ENCODE measurements at places on chromosomes 3 and 15.

GRCh38 chr3:51676102-51676640, 5.1 kb downstream of the TEX264 start:
- no peak for DNase-seq

DNA sequence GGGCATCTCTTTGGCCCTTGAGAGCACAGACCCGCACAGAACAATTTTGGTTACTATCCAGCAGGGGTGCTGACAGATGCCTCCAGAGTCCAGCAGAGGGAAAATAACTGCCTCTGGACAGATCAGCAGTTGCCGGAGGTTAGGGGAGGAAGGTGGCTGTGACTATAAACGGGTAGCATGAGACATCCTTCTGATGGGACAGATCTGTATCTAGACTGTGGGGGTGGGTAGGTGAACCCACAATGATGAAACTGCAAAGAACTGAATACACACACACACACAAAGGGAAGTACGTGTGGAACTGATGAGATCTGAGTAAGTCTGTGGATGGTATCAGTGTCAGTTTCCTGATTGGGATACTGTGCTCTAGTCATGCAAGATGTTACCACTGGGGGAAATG, 21.2 kb downstream of the ADAMTS7 start:
- no peak for DNase-seq

DNA sequence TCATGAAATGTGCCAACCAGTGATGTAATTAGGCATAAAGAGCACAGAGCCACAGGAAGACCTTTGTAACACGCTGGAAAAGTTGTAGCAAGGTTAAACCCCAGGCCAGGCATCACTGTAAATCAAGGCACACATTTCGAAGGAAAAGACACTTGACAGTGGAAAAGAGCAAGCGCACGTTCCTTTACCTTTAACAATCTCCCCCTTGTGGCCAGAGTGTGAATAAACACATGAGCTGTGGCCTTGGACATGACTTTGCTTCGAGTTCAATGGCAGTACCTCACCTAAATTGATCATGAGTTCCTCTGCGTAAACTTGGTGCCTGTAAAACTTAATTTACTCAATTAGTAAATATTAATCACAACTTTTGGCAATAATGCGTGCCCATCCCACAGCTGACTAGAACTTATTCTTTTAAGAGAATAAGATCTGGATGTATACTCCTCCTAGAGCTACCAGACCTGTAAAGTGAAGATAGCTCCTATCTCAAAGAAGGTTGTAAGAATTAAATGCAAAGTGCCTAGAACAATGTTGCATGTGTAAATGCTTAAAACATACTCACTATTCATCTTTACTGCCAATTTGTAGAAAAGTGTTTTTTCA, 757.0 kb upstream of the NECTIN3 start:
- peak; percentile 21 for DNase-seq

GRCh38 chr3:71172951-71173350, 410.6 kb downstream of the FOXP1 start:
- DNase-seq = peak; percentile 21

GRCh38 chr15:60049948-60050347, 45.8 kb downstream of the FOXB1 start:
- DNase-seq = no peak

GRCh38 chr3:64595253-64595694, 92.5 kb downstream of the ADAMTS9 start:
- DNase-seq = peak; percentile 84

DNA sequence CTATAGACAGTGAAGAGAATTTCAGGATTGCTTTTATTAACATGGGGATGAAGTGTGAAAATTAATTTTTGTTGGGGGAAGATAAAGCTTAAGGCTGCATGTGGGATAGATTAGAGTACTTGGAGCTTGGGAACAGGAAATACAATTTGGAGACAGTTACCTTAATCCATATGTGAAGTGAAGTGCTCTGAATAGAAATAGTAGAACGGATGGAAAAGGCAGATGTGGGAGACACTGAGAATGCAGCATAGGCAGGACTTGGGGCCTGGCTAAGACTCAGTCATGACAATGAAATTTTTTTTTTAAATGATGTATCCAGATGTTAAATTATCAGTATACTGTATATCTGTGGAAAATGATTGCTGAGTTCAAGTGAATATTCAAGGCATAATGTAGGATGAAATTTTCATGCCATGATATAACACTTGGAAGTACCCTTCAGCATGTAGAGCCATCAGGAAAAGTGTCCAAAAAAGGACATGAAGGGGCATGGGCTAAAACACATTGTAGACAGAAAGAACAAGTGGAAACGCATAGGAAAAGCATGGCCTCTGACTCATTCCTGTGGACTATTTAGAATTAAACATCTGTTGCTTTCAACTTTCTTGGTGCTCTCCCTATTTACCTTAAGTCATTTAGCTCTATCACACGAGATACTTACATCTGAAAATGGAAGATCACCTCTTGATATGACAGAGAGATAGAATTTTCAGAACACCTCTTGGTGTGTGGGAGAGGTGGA, 134.8 kb downstream of the RBMS3 start:
- no peak for DNase-seq

GRCh38 chr15:91915576-91915975, 62.1 kb downstream of the SLCO3A1 start:
- no peak for DNase-seq

- DNase-seq = peak; percentile 75
Observed at GRCh38 chr3:36700537-36701248, 63.7 kb downstream of the DCLK3 start.

DNA sequence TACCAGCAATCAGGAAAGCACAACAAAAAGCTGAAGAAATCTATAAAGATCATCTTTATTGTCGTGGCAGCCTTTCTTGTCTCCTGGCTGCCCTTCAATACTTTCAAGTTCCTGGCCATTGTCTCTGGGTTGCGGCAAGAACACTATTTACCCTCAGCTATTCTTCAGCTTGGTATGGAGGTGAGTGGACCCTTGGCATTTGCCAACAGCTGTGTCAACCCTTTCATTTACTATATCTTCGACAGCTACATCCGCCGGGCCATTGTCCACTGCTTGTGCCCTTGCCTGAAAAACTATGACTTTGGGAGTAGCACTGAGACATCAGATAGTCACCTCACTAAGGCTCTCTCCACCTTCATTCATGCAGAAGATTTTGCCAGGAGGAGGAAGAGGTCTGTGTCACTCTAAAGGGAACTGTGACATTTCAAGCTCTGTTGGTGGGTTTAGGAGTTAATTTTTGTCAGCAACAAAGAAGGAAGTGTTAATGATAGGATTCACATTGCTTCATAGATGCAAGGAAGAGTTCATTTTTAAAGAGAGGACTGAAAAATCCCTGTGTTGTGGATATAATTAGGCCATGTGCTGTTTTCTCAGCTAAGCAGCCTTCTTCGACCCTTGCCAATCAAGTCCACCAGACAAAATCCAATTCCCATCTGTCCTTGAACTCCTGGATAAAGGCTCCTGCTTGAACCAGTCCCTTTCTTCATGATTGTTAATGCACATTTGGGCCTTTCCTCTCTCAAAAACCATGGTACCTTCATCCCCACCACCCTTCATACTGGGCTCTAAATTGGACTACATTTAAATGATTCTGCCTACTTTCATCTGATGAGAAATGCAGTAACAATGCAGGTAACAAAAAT, 1.2 kb downstream of the GPR15 start:
- DNase-seq = no peak

- DNase-seq = no peak
Observed at GRCh38 chr15:62727501-62727900, 315.0 kb upstream of the TPM1 start.

DNA sequence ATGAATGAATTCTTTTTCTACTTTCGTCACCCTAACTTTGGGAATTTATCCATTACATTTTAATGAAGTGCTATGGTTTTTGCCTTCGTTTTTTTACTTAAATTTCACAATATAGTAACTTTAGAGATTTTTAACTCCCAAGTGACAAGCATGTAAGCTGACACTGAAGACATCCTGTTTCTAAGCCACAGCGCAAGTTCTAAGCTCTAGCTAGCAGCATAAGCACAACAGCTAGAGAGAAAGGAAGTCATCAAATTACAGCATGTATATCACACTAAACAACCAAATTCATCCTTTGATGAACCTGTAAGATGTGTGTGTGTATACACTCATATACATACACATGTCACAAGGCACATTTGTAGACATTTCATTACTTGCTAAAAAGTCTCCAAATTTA, 119.3 kb downstream of the P3H2 start:
- no peak for DNase-seq

DNA sequence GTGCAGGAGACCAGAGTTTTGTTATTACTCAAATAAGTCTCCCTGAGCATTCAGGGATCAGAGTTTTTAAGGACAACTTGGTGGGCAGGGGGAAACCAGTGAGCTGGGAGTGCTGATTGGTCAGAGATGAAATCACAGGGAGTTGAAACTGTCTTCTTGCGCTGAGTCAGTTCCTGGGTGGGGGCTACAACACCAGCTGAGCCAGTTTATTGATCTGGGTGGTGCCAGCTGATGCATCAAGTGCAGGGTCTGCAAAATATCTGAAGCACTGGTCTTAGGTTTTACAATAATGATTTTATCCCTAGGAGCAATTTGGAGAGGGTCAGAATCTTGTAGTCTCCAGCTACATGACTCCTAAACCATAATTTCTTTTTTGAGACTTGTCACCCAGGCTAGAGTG, 13.8 kb upstream of the ZNF662 start:
- no peak for DNase-seq

- DNase-seq = no peak
Observed at GRCh38 chr15:73386886-73387506, 18.2 kb upstream of the HCN4 start.

- no peak for DNase-seq
Observed at GRCh38 chr3:179503152-179503551, 51.9 kb upstream of the GNB4 start.

DNA sequence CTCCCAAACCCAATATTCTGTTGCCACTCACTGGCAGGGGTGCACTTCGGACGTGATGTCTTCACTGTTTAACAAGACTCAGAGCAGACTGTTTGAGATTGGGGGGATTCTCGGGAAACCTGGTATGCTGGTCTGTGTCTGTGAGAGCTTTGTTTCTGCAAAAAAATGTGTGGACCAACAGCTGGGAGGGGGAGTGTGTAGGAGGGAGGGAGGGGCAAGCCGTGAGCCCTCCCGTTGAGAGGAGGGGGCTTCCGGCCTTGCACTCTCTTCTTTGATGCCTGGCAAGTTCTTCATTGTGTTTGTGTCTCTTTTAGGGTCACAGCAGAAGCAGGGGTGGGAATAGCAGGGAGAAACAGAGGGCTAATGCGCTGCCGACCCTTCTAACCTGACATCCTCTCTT, 74.9 kb upstream of the NDN start:
- no peak for DNase-seq

DNA sequence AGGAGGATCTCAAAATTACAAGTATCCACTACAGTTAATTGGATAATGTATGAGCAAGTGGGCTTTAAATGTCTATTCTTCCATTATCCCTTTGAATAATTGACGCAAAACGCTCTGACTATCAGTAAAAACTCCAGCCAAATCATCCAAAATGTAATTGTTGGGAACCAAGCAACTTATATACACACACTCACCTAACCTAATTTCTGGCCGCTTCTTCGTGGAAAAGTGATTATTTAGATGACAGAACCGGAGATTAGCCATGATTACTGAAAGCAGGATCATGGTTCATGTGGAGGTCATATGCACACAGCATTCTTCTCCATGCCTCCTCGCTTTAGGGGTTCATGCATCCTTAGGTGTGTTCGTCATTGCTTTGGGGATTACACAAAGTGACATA, 992.4 kb downstream of the NAALADL2 start:
- DNase-seq = no peak

GRCh38 chr3:39029556-39029955, 22.2 kb downstream of the SCN11A start:
- no peak for DNase-seq

DNA sequence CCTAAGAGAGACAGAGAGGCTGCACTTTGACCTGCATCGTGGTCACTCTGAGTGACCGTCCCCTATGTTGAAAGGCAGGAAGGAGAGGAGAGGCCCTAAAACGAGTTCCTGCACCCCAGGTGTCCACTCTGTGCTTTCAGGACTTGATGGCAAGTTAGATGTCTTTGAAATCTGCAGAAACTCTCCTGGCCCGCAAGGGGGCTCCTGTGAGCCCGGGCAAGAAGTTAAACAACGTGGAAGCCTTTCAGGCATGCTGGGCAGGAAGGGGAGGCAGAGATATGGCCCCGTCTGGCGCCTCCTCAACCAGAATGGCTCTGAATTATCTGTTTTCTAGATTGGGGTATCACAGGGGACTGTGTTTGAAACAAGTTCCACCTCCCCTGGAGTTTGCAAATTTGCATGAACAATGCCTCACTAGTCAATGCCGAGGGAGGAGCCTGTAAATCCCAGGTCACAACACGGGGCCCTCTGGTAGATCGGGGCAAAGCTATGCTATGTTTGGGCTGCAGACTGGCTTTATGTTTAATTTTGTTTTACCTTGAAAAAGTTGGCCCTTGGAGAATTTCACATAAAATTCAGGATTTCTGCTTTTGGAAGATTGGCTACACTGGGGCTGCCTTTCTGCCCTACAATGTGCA, 9.8 kb downstream of the CTXND1 start:
- peak; percentile 44 for DNase-seq

GRCh38 chr3:103406320-103406850, 971.6 kb downstream of the ZPLD1 start:
- no peak for DNase-seq
